ENCODE measurements at places on chromosomes 3 and 15.

DNA sequence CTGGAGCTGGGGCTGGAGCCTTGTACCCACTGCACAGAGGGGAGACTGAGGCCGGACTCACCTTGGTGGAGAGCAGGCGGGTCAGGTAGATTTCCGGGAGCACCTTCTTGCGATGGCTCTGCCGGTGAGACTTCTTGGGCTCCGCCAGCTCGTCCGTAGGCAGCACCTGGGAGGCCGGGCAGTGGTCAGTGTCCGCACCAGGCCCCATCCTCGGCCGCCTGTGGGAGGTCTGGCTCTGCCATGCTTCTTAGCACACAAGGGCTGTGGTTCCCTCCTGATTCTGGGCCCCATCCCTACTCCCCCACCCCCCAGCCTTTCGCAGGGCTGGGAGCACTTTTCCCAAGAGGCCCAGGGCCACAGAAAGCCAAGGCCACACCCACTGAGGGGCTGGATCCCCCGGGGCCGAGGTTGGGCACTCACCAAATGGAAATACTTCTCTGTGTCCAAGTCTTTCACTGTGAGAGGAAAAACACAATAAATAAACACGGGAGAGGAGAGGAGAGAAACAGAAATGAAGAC is 17.4 kb downstream of the H1-8 start:
- DNase-seq: no peak

DNA sequence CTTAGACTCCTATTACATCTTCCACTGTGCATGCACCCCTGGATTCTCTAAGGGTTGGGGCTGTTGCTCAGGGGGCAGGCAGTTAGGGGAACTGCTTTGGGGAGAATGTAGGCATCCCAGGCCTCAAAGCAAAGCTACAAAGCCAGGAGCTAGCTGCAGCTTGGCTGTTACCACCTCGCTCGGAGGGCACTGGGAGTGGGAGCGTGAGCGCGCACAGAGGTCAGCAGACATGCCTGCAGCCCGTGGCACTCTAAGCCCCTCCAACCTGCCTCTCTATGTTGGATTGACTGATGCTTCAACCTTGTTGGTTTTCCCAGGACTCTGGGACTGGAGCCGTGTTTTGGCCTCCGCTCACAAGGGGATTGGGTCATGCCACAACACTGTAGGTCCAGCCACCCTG is 69.8 kb downstream of the CPN2 start:
- DNase-seq: no peak

DNA sequence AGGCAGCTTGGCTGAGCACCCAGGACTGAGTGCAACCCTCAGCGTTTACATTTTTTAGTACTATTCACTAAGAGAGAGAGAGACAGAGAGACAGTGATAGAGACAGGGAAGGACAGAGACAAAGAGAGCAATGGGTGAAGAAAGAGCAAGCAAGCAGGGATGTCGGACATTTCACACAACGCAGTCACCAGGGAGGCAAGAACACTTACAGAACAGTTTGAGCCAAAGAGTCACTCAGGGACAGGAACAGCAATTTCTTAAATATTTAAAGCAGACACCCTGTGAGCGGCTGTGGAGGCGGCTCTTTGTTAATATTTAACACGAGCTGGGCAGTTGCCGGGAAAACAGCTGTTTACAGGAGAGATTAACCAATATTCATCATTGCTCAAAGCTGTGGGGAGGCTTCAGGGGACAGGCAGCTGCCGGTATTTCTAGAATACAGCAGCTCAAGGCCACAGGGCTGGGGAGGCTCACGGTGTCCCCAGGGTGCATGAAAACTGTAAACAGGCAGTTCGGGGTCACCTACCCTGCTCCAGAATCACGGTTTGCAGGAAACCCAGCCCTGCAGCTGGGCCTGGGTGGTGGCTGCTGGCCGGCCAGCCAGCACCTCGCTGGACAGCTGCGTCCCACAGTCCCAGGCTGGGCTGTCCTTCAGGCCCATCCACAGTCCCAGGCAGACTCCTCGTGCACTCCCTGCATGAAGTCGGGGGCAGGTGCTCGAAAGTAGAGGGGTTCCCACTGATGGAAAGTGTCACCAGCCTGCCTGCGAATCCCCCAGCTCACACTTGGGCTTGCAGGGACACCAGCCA is 38.8 kb upstream of the PCSK6 start:
- no peak for DNase-seq

GRCh38 chr3:14518893-14519292 is 21.2 kb downstream of the GRIP2 start:
- no peak for DNase-seq

GRCh38 chr3:124540550-124541211 is 189.6 kb upstream of the UMPS start:
- no peak for DNase-seq

DNA sequence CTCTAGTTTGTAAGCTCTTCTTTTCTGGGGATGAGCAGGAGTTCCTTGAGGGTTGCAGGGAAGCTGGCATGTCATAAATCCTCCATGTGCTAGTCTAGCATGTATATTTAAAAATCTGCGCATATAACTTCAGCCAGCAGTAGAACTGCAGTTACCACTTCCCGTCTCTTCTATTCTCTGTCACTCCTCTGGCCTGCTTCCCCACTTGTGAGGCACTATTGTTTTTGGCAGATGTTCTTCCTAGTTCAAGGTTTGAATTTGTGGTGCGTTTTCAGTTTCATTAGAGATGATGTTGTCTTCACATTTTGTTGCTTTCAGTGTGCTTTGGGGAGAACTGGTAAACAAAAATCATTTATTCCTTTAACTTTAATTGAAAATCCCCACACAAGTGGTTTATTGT is 169.1 kb upstream of the ZPLD1 start:
- no peak for DNase-seq

GRCh38 chr15:58313304-58313703 is 118.5 kb upstream of the LIPC start:
- no peak for DNase-seq

GRCh38 chr15:82901114-82901805 is 51.3 kb downstream of the HOMER2 start:
- no peak for DNase-seq

- DNase-seq: no peak
Measured at GRCh38 chr15:45333550-45333949, 44.8 kb downstream of the GATM start.

DNA sequence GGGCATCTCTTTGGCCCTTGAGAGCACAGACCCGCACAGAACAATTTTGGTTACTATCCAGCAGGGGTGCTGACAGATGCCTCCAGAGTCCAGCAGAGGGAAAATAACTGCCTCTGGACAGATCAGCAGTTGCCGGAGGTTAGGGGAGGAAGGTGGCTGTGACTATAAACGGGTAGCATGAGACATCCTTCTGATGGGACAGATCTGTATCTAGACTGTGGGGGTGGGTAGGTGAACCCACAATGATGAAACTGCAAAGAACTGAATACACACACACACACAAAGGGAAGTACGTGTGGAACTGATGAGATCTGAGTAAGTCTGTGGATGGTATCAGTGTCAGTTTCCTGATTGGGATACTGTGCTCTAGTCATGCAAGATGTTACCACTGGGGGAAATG is 21.2 kb downstream of the ADAMTS7 start:
- DNase-seq: no peak

DNA sequence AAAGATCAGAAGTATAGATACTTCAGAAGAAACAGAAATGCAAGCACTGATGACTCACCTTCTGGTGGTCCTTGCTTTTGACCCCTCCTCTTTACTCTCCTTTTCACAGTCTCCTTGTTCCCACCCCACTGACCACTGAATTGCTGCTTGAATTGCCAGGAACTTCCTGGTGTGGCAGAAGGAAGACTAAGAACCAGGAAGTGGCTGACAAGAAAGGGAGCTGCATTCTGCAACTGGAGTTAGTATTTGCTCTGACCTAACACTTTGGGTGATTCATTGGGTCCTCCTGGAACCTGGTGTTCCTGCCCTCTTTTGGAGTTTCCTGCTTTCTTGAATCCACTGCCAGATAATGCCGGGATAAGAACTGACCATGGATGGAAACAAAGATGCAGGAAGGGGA is 23.0 kb downstream of the KY start:
- no peak for DNase-seq

- DNase-seq: no peak
Measured at GRCh38 chr3:151206201-151206600, 3.2 kb upstream of the GPR171 start.

GRCh38 chr3:13506680-13507079 is 26.6 kb downstream of the HDAC11 start:
- no peak for DNase-seq

DNA sequence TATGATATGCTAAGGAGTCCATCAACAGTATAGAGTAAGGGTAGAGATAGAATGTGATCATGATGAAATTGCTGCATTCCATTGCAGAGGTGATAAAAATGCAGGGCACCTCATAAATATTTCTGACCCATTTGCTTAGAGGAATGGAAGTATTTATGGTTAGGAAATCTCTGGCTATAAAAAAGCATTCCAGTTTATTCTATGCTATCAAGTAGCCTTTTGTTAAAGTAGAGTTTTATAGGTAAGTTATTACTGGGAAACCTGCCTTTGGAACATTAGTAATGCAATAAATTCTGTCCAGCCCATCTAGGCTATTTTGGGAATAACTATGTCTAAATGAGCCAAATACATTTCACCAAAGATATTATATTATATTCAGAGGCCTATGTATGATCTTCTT is 19.8 kb upstream of the STRIT1 start:
- no peak for DNase-seq

- DNase-seq: no peak
Measured at GRCh38 chr3:178586076-178586475, 49.8 kb downstream of the KCNMB2 start.

GRCh38 chr15:63811942-63812550 is 21.7 kb downstream of the HERC1 start:
- no peak for DNase-seq

DNA sequence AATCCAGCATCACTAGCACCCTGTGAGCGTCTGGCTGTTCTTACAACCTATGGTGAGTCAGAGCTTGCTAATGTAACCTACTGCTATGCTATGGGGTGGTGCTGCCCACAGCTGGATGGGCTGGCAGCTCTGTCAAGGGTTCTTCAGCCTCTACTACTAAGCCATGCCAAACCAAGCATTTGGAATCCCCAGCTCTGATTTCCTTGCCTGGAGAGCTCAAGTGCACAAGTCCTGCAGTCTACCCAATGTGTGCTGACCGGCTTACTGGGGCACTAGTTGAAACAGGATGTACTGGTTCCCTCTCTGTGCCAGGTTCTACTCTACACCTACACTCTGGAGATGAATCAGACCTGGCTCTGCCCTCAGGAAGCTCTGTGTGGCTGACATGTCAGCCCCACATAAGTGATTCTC is 4.2 kb downstream of the TEX264 start:
- no peak for DNase-seq

DNA sequence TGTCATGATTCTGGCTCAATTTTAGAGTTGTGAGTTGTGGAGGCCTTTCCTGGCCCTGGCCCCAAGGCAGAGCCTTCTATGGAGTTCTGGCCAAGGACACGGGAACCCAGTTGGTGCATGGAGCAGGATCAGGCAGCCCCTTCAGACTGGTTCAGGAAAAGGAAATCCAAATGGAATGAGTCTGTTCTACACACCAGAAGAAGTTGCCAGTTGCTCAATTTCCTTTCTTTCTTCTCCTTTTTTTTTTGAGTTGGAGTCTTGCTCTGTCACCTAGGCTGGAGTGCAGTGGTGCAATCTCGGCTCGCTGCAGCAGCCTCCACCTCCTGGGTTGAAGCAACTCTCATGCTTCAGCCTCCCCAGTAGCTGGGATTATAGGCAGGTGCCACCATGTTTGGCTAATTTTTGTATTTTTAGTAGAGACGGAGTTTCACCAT is 28.9 kb upstream of the BHLHE40 start:
- no peak for DNase-seq

DNA sequence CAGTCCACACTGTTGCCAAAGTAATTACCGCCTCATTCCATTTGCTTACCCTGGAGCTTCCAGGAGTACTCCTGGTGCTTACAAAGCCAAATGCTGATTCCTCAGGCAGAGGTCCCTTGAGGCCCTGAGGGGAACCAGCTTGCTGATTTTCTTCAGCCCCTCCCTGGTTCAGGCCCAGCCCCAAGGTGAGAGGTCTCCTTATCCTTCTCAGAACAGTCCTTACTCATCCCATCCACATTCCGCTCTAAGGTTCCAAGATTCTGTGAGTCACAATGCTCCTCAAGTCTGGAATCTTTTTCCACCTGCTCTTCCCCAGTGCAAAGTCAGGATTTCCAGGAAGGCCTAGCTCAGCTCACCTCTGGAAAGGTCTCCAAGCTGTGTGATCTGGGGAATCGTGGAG is 1.8 kb upstream of the ATP10A start:
- no peak for DNase-seq

DNA sequence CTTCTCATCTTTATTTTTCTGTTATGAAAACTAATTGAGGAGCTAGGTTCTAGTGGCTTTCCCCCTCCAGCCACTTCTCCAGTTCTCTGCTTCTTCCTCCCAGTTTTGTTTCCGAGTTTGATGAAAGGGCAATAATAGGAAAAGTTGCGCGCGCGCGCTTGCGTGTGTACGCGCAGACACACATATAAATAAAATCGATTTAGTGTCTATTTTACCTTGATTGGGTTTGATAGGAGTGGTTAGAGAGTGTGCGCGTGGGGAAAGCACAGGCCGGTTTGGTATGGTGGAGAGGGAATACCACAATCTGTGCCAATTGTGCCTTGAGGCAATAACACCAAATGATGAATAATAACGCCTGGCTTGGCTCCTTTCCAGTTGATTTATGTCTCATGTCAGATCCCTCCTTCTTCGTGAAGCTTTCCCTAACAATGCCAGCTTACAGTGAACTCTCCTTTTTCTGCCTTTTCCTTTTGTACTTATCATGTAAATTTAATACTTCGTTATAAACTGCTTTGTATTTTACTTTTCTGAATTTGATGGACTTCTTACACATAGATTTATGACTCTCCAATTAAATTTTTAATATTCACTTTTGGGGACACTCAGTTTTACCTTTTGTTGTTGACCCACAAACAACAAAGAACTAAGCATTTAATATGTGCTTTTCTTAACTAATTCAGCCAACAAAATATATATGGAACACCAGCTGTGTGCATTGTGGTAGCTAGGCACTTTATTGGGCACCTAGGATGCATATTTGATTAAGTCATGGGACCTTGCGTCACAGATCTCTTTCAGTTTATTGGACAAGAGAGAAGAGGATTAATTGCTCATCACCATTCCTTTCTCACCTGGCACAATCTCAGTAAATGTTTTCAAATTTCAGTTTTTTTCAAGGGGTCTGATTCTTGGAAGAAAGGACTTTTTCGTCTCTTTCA is 1.7 kb downstream of the TIPARP start:
- DNase-seq: no peak

- no peak for DNase-seq
Measured at GRCh38 chr3:17155951-17156350, 271.2 kb downstream of the PLCL2 start.

DNA sequence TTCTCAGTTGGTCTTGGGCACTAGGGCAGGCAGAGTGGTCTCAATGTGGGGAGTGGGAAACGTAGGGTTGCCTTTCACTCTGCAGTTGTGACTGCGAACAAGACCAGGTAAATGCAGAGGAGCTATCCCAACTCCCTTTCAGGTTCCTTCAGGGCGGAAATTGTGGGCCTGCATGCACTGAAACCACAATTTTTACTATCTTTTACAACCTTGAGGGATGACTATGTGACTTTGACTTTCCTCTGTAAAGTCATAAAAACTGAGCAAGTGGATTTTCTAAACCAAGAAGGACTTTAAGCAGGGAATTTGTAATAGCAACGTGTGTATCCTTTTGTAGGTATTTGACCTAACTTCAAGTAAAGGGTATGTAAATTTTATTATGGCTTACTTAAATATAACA is 171.4 kb upstream of the CADPS start:
- DNase-seq: no peak

- no peak for DNase-seq
Measured at GRCh38 chr15:73786538-73786937, 33.4 kb upstream of the INSYN1 start.

GRCh38 chr15:58268746-58269267 is 130.6 kb downstream of the AQP9 start:
- DNase-seq: no peak
